Activated CD4-positive, alpha-beta T cell treated with anti-CD3 and anti-CD28 coated beads, Interleukin-2, amount 50 U/mL, for 4 hours (primary cell): ENCODE measurements at places on chromosomes 16 and 17.

DNA sequence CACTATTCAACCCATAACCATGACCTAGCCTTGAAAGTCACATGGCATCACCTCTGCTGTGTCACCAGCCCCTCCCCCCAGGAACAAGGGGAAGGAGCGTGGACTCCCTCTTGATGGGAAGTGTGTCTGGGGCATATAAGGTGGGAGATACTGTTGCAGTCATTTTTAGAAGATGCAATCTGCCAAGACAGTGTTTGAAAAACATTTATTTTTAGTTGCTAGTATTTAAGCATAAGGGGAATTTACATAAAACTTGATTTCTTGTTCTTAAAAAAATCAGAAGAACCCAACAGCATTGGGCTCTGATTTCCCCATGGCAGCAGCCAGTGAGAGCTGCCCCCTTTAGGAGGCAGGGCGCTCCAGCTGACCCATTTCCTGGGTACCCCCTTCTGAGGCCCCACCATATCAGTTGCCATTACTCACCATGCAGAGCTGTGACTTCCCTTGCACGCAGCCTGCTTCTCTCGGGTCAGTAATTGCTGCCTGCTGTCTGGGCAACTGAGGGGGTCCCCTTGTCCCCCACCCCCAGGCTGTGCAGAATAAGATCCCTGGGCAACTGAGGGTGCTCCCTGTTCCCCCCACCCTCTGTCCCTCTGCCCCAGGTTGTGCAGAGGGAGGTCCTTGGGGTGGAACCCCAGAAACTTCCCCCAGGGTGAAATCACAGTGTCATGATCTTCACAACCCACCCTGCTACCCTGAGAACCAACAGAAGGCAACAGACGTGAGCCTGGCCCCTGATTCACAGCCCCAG lies 11.8 kb upstream of the CDC42EP4 start:
- DNase-seq, result no peak

GRCh38 chr16:17194190-17194780 lies 276.5 kb downstream of the XYLT1 start:
- peak; percentile 58 for DNase-seq

GRCh38 chr16:21302454-21302853 lies 24.4 kb upstream of the CRYM start:
- no peak for DNase-seq

DNA sequence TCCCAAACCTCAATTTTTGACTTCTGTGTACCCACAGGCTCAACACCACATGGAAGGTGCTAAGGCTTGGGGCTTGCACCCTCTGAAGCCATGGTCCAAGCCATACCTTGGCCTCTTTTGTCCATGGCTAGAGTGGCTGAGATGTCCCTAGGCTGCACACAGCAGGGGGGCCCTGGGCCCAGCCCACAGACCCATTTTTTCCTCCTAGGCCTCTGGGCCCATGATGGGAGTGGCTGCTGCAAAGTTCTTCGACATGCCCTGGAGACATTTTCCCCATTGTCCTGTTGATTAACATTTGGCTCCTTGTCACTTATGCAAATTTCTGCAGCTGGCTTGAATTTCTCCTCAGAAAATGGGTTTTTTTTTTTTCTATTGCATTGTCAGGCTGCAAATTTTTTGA lies 47.0 kb downstream of the TBC1D26 start:
- DNase-seq, result no peak

GRCh38 chr17:21190078-21190477 lies 23.9 kb downstream of the TMEM11 start:
- DNase-seq, result no peak

DNA sequence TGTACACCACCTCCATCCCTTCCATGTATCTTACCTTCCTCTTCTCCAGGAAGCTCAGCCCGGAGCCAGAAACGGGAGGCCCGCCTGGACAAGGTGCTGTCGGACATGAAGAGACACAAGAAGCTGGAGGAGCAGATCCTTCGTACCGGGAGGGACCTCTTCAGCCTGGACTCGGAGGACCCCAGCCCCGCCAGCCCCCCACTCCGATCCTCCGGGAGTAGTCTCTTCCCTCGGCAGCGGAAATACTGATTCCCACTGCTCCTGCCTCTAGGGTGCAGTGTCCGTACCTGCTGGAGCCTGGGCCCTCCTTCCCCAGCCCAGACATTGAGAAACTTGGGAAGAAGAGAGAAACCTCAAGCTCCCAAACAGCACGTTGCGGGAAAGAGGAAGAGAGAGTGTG lies 756 bp upstream of the MVP start:
- no peak for DNase-seq
